Transverse colon (tissue), 4 donors: ENCODE measurements at places on chromosomes 2 and 18.
A peak's percentile ranks its signal among the peaks of the same experiment; 100 is the strongest.

- no peak for DNase-seq
- no peak overlapping the region for H3K4me3 ChIP-seq
- H3K4me1 ChIP-seq = no peaks in the 10 kb centered on the region
- no peaks in the 10 kb centered on the region for H3K36me3 ChIP-seq
These were observed 22.7 kb downstream of the ICOS start for GRCh38 chr2:203959265-203959664.

DNA sequence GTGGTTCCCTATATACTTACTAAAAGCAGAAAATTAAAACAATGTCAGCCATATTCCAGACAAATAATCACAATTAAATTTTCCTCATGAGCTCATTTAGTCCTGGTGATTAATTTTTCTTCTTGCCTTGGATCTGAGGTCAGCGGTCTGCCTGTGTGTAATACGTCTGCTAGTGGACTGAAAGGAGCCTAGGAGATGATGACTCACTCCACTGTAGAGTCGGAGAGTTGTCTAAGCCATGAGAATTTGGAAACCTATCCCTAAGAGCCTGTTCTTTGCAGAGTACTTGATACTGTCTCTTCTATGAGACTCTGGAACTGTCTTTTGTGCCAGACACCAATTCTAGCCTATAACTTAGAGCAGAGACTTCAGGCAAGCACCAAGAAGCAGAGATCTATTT is 94.2 kb upstream of the RAB27B start:
- no peaks in the 10 kb centered on the region for H3K36me3 ChIP-seq
- H3K4me3 ChIP-seq = no peak overlapping the region
- H3K27ac ChIP-seq = no peak overlapping the region
- no peaks in the 10 kb centered on the region for H3K4me1 ChIP-seq

DNA sequence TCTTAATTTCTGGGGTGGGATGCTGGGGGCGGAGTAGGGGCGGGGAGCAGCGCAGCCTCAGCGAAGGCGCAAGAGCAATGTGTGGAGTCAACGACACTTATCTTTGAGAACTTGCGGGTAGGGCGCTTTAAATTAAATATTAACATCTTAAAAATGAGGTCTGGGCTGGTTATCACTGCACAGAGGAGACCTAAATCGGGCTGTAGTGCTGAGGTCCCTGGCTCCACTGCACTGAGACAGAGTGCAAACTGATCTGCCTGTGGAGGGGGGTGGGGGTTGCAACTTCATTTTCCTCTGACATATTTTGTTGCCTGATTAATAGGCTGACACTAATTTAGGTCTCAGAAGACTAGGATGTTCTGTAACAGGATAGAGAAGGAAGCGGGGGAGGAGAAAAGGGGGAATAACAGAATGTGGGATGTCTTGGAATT is 253.0 kb upstream of the FANCL start:
- no peak overlapping the region for H3K27ac ChIP-seq
- no peak overlapping the region for H3K4me3 ChIP-seq
- no peaks in the 10 kb centered on the region for H3K4me1 ChIP-seq
- no peaks in the 10 kb centered on the region for H3K27me3 ChIP-seq

GRCh38 chr2:210263841-210264240 is 38.6 kb upstream of the ACADL start:
- no peak overlapping the region for H3K27ac ChIP-seq
- no peaks in the 10 kb centered on the region for H3K27me3 ChIP-seq
- no peaks in the 10 kb centered on the region for H3K36me3 ChIP-seq
- no peaks in the 10 kb centered on the region for H3K4me1 ChIP-seq

DNA sequence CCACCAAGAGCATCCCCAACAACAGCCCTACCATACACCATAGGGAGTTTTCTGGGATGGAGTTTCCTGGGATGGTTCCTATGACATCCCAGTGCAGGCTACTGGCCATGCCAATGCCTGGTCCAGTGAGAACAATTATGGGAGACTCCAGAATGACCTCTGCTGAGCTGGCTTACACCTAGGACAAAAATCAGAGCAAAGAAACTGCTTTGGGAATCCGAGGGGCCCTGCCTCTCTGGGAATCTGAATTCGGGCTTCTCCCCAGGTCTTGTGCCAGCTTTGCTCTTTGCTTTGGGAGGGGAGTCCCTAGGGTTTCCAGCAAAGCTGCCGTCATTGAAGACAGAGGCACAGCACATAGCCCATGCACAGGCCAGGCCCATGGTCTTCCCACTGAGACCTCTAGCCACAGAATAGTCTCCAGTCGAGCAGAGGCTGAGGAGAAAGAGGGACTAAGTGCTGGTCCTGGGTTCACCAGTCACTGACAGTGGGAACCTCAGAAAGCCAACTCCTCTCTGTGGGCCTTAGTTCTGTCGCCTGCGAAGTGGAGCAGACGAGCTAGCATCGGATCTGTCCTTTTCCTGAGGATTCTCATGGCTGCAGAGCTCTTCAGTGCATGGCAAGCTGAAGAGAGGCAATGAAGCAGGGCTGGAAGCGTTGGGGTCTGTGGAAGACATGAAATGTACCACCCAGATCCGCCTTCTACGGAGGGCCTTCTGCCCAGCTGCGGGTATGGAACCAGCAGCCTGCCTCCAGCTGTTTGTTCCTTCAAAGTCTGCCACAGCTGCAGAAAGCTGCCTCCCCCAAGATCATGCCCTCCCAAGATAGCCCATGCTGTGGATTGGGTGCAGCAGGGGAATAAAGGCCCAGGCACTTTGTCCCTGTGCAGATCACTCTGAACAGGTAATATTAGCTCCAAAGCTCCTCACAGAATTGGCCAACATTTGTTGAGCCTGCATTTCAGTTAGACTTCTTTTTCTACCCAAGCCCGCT is 11.2 kb upstream of the LBH start:
- peaks cover 11% of the 10 kb centered on the region for H3K27me3 ChIP-seq
- H3K4me1 ChIP-seq = peaks cover 10% of the 10 kb centered on the region
- no peak overlapping the region for H3K4me3 ChIP-seq
- no peak for DNase-seq

- no peak overlapping the region for H3K4me3 ChIP-seq
- no peaks in the 10 kb centered on the region for H3K36me3 ChIP-seq
- H3K4me1 ChIP-seq = no peaks in the 10 kb centered on the region
- DNase-seq = peak; percentile 74
- no peak overlapping the region for H3K27ac ChIP-seq
- H3K27me3 ChIP-seq = no peaks in the 10 kb centered on the region
These were observed 97.7 kb upstream of the CAB39 start for GRCh38 chr2:230614913-230615332.

DNA sequence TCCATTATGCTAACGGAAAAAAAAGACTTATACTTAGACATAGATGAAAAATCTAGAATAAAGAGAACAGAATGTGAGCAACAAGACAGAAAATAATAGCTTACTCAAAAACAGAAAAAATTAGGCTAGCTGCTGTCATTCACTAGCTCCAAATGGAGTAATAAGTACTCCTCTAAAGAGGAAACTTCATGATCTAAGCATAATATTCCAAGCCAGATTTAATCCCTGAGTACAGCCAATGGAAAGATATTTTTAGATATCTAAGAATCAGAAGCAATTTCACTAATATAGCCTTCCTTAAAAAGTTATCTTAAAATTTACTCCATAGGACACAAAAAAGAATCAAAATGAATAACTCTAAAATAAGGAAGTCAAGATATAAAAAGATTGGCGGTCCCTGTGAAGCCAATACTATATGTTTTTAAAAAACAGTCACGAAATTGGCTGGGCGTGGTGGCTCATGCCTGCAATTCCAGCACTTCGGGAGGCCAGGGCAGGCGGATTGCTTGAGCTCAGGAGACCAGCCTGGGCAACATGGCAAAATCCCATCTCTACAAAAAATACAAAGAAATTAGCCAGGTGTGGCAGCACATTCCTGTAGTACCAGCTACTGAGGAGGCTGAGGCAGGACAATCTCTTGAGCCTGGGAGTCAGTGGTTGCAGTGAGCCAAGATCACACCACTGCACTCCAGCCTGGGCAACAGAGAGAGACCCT is 123.2 kb upstream of the BCL2L11 start:
- H3K27me3 ChIP-seq = no peaks in the 10 kb centered on the region
- no peak overlapping the region for H3K4me3 ChIP-seq
- peaks cover 21% of the 10 kb centered on the region for H3K4me1 ChIP-seq

DNA sequence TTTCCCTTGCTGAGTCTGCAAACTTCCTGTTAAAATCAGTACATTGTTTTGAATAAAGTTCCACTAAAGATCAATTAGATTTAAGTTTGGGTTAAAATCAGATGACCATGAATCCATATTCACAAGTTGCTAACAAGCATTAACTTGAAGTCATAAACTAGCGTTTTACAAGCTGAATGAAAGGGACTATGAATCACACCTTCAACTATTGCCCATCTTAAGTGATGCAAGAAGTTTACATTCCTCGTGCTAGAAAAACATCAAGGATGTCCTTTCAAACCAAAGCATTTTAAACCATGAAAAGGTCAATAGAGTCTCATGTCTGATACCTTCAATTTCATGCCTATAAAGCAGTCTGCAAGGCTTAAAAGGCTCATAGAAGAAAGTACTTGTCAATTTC is 257.2 kb upstream of the SYT4 start:
- no peaks in the 10 kb centered on the region for H3K27me3 ChIP-seq
- H3K4me3 ChIP-seq = no peak overlapping the region
- DNase-seq = no peak
- H3K27ac ChIP-seq = no peak overlapping the region

- no peak overlapping the region for H3K27ac ChIP-seq
- H3K36me3 ChIP-seq = no peaks in the 10 kb centered on the region
- no peaks in the 10 kb centered on the region for H3K27me3 ChIP-seq
- no peak overlapping the region for H3K4me3 ChIP-seq
- no peak for DNase-seq
- no peaks in the 10 kb centered on the region for H3K4me1 ChIP-seq
These were observed 23.7 kb downstream of the RTP5 start for GRCh38 chr2:241893265-241893664.

DNA sequence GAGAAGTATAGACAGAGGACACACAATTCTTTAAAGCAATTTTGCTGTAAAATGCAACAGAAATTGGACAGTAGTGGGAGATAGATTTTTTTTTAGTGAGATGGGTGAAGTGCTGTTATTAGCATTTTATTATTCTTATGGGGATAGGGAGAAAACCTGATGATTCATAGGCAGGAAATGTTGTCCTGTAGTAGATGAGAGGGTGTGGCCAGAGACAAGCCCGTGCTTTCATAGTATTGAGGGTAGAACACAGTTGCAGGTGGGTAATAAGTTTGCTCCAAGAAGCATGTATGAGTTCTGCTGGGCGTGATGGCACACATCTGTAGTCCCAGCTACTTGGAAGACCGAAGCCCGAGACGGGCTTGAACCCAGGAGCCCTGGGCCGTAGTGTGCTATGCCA is 128.3 kb upstream of the ARHGAP28 start:
- no peaks in the 10 kb centered on the region for H3K36me3 ChIP-seq
- H3K4me3 ChIP-seq = no peak overlapping the region
- H3K27ac ChIP-seq = no peak overlapping the region
- no peaks in the 10 kb centered on the region for H3K27me3 ChIP-seq

DNA sequence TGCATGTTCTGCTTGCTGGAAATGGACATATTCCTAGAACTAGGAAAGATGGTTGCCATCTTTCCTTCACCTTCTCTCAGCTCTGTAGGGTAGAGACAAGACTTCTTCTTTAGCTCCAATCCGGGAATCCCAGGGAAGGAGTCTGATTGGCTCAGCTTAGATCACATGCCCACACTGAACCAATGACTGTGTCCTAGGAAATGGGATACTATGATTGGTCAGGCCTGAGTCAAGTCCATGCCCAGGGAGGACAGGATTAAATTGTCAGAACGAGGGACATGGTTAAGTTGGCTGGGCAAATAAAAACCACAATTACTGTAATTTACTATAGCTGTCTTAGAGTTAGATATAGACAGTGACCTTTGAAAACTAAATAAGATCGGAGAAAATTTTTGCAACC is 31.4 kb downstream of the SEMA4F start:
- no peak for DNase-seq
- H3K27me3 ChIP-seq = no peaks in the 10 kb centered on the region
- no peak overlapping the region for H3K27ac ChIP-seq

DNA sequence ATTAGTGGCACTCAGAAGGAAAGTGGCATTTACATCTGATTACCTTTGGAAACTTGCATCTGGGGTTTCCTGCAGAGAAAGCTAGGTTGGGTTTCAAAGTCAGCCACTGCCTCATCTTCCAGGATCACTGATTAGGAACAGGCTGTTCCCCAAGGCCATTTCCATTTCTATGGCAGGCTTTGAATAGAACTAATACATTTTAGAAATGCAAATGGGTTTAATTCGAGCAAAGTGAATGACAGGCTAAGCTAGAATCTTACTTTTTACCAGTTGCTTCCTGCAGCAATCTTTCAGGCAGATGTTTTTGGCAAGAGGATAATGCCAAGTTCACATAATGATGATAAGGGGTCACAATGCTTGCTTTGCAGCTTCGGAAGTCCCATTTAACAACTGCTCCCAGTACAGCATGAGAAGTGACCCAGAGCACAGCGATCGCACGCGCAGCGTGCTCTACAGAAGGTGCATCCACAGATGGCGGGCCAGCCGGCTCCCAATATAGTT is 336.7 kb downstream of the LPIN1 start:
- H3K36me3 ChIP-seq = no peaks in the 10 kb centered on the region
- no peak for DNase-seq
- H3K27me3 ChIP-seq = no peaks in the 10 kb centered on the region
